Muscle of arm (tissue), 14 donors: ENCODE measurements at places on chromosomes 6 and 20.

DNA sequence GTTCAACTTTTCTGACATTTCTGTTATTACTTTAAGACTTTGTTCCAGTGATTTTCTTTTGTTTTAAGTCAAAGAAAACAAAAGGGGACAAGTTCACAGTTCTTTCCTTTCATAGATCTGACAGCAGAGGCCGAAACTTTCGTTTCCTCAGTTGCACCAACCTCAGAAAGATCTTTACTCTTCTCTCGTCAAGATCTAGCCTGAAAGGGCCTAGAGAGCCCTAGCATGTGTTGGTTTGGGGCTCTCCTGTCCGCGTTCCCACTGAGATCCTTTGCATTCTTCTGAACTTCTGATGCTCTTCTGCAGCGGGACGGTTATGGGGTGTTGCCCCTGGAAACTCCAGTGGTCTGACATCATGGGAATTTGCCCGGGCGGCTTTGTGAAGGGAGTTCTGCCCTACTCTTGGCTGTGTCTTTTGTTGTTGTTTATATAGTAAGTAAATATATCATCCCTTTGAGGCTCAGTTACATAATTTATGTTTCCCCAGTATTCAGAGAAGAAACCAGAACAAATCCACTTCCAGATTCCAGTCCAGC, 129.1 kb downstream of the SASH1 start:
- no peak for DNase-seq

DNA sequence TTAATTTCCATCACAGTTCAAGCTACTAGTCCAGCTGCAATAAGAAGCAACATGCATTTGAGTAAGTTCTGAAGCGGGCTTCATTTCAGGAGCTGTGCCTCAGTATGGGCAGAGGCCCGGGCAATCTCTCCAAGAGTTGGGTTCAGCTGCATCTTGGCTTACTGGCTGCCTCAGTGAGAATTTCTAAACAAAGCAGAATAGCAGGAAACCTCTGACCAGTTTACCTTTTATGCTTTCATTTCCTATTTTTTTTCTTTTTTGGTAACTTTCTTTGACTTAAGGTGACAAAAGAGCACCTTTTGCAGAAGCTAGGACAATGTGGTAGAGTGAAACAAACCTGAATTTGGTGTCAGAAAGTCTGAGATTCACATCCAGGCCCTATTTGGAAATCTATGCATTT, 51.0 kb upstream of the FBXO30 start:
- DNase-seq, result no peak

GRCh38 chr6:36443471-36444428, 950 bp downstream of the KCTD20 start:
- DNase-seq, result no peak

DNA sequence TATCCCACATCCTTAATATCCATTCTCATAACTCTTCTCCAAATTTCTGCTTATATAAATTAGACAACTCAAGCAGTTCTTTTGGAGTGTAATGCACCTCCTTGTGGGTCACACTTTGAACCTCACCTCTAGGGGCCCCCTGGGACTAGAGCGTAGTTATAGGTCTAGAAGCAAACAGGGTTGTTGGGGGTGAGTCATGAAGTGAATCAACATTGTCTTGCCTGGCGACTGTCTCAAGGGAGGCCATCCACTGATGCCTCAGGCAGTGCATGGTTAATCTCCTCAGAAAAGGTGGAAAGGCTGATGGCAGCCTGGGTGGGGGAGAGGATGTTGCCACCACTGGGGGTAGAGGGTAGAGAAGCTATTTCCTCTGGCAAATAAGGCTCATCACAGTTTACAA, 129.1 kb downstream of the TNFRSF21 start:
- DNase-seq, result no peak

- no peak for DNase-seq
These were observed 26.8 kb upstream of the TCFL5 start for GRCh38 chr20:62888406-62888805.

DNA sequence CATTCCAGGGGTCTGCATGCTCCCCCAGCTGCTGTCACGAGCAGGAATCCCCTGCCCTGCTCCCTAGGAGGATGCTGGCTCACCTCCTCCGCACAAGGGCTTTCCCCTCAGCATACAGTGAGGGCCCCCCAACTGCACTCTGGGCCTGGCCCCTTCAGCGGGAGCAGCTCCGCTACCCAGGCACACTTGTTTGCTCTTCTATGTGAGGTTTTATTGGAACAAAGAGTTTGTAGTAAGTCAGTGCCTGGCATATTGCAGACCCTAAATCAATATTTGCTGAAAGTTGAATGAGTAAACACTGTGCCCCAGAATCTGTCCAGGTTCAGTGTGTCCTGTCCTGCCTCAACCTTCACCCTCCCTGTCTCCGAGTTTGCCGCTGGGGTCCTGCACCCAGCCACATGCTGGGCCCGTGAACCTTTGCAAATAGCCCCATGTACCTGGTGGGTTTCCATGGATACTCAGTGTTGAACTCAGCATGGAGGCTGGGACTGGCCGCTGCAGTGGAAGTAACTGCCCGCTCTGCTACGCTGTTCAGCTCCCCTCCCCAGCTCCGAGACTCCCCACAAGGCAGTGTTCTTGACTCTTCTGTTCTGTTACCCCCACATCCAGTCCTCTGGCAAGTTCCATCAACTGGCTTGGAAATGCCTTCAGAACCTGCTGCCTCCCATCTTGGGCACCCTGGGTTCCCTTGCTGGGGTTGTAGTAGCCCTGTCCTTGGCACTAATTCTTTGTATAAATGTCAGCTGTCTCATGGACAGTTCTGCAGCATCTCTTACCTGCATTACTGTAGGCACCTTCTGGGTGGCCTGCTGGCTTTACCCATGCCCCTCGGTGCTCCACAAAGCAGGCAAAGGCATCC, 15.7 kb downstream of the SLC22A1 start:
- DNase-seq, result no peak

DNA sequence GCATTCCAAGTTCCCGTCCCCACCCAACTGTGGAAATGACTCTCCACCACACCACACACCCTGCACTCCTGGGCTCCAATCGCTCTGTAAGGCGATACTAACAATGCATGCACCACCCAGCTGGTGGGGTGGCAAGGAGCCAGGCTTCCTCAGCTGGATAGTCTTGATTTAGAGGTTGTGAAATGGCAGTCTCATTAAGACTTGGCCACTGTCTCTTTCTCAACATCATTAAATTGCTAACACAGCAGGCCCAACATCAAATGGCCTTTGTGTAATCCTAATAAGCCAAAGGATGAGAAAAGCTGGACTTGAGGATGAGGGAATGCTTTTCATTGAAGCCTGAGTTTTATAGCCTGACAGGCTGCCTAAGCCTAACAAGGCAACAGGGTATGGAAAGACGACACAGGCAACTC, 223.7 kb downstream of the GMDS start:
- DNase-seq, result peak; percentile 51

DNA sequence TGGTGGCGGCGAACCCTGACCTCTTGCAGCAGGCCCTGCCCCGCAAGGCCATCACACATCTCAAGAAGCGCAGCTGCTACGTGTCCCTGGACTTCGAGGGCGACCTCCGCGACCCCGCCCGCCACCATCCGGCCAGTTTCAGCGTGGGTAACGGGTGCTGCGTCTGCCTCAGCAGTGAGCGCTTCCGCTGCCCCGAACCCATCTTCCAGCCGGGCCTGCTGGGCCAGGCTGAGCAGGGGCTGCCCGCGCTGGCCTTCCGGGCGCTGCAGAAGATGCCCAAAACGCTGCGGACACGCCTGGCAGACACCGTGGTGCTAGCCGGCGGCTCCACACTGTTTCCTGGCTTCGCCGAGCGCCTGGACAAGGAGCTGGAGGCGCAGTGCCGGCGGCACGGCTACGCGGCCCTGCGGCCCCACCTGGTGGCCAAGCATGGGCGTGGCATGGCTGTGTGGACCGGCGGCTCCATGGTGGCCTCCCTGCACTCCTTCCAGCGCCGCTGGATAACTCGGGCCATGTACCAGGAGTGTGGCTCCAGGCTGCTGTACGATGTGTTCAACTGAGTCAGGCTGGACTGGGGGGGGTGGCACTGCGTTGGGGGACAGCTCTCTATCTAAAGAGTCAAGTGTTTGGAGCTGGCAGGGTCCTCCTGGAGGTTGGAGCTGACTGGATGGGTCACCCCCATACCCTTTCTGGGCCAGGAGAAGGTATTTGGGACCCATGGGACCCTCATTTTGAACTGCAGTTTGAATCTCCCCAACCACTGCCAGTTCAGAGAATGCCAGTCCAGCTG, 1.1 kb downstream of the ACTL10 start:
- DNase-seq, result peak; percentile 75

GRCh38 chr6:157092736-157093135, 230.6 kb downstream of the TMEM242 start:
- DNase-seq, result no peak

- no peak for DNase-seq
These were observed 4.9 kb upstream of the BCAS1 start for GRCh38 chr20:54075322-54075721.

DNA sequence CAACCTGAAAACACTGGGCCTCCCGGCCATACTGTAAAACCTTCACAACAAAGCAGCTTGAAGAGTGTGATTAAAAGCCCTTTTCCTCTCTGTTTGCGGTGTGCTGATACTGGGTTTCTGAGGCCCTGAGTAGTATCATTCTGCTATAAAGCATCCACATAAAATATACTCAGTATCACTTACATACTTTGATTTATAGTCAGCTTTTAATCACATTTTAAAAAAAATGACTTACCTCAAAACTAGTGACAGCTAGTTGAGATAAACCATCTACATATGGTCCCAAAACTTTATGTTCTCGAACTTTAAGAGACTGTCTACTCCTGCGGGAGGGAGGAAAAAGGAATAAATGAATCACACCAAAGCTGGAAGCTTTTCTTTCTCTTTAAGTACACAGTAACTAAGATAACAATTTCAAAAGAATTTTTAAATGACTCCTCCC, 135.7 kb downstream of the KIF13A start:
- DNase-seq, result no peak

DNA sequence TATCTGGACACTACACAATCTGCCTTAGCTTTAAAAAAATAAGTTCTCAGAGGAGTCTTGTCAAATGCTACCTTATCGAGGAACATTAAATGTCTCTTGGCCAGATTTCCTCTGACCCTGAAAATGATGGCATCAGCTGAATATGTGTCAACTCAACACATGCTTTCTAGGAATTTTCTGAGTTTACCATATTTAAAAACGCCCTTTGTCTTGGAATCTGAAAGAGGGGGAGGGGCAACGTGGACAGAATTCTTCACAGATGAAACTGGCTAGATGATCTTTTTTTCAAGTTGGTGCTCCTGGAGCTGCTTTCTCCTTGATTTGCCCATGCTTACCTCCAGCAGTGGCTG, 5.1 kb downstream of the SOX4 start:
- DNase-seq, result no peak

DNA sequence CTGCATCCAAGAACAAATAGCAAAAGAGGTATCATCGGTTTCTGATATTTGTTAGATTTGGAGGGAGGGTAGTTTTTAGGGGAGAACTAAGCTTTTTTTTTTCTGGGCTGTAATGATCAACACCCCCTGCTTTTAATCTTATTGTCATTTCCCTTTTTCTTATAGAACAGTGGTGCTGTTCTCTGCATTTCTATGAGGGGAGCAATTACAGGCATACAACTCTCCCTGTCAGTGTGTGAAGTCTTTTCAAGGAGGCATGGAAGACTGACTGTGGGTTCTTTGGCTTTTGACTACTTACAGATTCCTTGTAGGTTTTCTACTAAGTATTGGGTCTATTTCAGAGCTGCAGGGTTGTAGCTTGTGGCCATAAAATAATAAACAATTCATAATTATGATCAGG, 632.3 kb downstream of the TFAP2B start:
- DNase-seq, result no peak

- peak; percentile 20 for DNase-seq
These were observed 1.1 kb upstream of the AFDN start for GRCh38 chr6:167825332-167826229.

DNA sequence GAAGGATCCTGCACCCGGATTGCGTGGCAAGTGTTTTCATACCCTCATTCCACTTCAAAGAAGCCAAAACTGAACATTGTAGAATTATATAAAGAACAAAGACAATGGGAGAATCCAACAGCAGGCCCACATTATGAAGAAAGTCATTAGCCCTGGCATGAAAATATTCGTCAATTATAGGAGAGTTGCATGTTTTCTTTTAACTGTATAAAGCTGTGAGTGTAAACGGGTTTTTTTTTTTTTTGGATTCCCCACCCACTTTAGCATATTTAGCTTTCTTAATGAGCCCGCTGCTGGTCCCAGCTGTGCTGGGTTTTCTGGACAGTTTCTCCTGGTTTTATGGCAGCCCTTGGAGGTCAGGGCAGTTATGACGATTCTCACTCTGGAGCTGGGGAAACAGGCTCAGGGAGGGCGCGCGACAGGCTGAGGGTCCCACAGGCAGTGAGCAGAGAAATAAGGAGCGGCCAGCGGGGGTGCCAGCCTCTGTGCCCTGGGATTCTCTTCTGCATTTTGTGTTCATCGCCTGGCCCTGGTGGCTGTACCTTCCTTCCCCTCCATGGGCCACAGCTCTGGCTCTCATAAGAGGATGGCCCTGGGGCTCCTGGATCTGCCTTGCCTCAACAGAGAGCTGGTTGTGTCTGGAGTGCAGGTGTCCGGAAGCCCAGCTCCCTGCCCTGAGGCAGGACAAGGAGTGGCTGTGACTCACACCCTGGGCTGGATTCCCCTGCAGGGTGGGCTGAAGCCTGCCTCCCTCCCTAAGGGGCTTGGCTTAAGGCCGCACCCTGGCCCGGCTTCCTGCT, 24.1 kb upstream of the SULF2 start:
- DNase-seq, result no peak

- peak; percentile 16 for DNase-seq
These were observed 83.0 kb downstream of the SCAND1 start for GRCh38 chr20:35871259-35871771.

DNA sequence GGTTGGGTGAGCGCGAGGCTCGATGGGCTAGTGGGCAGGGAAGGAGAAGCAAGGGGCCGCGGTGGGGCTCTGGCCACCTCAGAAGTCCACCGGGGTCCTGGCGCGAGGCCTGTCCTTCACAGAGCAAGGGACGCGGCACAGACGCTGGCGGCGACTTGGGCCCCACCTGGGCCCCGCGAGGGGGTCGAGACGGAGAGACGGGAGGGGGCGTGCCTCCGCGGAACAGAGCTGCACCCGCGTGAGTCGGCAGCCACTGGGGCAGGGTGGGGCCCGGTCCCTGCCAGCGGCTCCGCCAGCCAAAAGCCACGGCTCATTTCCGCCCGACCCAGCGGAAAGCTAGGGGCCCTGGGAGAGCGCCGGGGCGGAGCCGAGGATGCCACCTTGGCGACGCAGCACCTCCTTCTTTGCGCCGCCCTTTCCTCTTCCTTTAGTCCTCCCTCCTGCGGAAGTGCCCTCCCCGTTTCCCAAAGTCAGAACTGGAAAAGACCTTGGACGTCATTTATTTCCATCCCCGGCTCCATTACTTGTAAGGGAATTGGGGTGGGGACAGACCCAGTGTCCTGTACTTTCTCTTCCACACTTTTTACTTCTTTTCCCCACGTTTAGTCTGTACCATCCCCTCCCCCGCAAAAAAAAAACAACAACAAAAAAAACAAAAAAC, at the start of gene CUL7:
TSS of gene CUL7 (minus strand) at position 307 of the 661 bp plus-strand sequence. CDS start 1,063 bp downstream, outside the sequence.
- peak; percentile 96 for DNase-seq
